ENCODE measurements at places on chromosomes 2 and 18.

- no peak overlapping the region for H3K27ac ChIP-seq
- no peak overlapping the region for H3K4me3 ChIP-seq
- no peak for DNase-seq
- H3K4me1 ChIP-seq, result peaks cover 13% of the 10 kb centered on the region
Observed at GRCh38 chr2:44999540-44999939, 9.7 kb downstream of the SIX2 start.

DNA sequence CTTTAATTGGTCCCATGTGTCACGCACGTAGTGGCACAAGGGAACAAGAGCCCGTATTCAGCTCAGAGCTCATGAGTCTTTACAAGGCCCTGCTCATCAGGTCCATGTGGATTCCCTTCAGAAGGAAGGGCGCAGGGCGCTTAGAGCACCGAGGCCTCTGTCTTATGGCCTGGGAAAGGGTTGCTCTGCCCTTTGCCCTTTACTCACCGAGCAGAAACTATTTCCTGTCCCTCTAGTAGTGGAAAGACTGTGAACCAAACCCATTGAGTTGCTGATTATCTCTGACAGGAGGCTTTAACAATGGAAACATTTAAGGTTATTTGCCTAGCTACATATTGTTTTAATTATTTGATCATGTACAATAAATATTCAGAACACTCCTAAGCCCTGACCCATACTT lies 102.0 kb upstream of the ACAA2 start:
- DNase-seq, result no peak
- no peaks in the 10 kb centered on the region for H3K27me3 ChIP-seq
- no peak overlapping the region for H3K4me3 ChIP-seq
- H3K27ac ChIP-seq, result no peak overlapping the region
- no peaks in the 10 kb centered on the region for H3K36me3 ChIP-seq

DNA sequence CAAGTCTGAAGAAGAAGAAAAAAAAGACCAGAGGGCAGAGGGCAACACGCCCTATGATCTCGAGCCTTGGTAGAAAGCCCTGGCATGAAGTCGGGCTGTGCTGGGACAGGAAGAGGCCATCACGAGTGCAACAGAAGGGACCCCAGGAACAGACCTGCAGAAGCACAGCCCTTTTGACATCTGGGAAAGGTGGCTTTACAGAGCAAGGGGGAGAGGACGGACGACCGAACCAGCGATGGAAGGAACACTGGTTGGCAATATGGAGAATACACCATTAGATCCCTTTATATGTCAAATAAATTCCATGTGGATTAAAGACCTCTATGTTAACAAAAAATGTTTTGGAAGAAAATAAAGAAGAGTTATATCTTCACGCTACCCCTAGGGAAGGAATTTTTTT lies 10.7 kb downstream of the KIF1A start:
- H3K27ac ChIP-seq, result no peak overlapping the region
- H3K27me3 ChIP-seq, result no peaks in the 10 kb centered on the region
- H3K4me1 ChIP-seq, result no peaks in the 10 kb centered on the region
- DNase-seq, result no peak

DNA sequence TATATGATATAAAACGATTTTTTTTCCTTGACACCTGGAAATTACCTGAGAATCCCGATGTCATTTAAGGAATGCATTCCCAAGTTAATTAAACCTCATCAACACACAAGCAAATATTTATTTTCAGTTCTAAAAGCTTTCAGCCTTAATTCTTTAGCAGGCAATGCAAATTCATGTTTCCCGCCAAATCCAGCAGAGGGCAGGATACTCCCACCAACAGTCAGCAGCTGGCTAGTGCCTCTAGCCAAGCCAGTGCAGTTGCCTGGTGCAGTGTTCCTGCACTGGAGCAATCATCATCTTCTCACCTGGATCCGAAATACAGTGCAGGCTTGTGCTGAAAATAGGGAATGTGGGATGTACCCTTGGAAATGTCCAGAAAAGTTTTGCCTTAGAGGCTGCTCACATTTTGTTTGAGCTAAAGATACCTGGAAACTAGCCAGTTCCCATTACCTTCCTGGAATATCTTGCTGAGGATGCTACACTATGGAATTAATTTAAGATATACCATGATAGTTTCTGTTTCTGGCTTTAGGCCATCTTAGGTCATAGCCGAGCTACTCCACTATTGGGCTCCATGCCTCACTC lies 48.4 kb upstream of the CYTIP start:
- no peaks in the 10 kb centered on the region for H3K27me3 ChIP-seq
- no peak overlapping the region for H3K27ac ChIP-seq
- no peak overlapping the region for H3K4me3 ChIP-seq
- DNase-seq, result peak; percentile 48
- no peaks in the 10 kb centered on the region for H3K36me3 ChIP-seq

GRCh38 chr2:162065767-162066166 lies 8.2 kb downstream of the DPP4 start:
- no peak overlapping the region for H3K4me3 ChIP-seq
- no peaks in the 10 kb centered on the region for H3K36me3 ChIP-seq
- no peak overlapping the region for H3K27ac ChIP-seq
- DNase-seq, result no peak
- no peaks in the 10 kb centered on the region for H3K27me3 ChIP-seq

- H3K36me3 ChIP-seq, result no peaks in the 10 kb centered on the region
- no peaks in the 10 kb centered on the region for H3K4me1 ChIP-seq
- no peaks in the 10 kb centered on the region for H3K27me3 ChIP-seq
- no peak overlapping the region for H3K27ac ChIP-seq
Observed at GRCh38 chr18:33957707-33958106, 267.0 kb downstream of the NOL4 start.

GRCh38 chr2:143177096-143177786 lies 48.0 kb downstream of the ARHGAP15 start:
- no peaks in the 10 kb centered on the region for H3K36me3 ChIP-seq
- no peaks in the 10 kb centered on the region for H3K27me3 ChIP-seq
- no peak overlapping the region for H3K4me3 ChIP-seq
- no peak for DNase-seq

- H3K4me1 ChIP-seq, result peaks cover under 1% of the 10 kb centered on the region
- no peaks in the 10 kb centered on the region for H3K27me3 ChIP-seq
- no peak overlapping the region for H3K4me3 ChIP-seq
- DNase-seq, result peak; percentile 64
Observed at GRCh38 chr2:46062637-46063412, 234.4 kb upstream of the EPAS1 start.
